ENCODE measurements at places on chromosomes 13 and 19.

DNA sequence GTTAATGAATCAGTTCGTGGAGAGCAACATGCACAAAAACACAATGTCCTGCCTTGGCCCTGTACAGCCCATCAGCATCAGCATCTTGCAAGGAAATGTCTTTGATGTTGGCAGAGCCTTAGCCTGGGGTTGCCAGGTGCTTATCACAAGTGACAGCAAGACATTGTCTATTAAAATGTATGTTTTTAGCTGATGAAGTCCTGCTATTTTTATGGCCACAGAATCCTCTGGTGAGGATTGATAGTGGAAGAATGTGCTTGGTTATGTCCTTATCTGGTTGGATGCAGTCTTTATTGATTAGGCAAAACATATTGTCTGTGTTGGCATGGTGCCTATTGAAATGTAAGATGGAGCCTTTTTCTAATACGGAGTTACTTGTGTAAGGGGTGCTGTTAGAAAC lies 1427.0 kb upstream of the MIR17HG start:
- no peak for DNase-seq

- no peak for DNase-seq
Measured at GRCh38 chr19:35247526-35248309, 1.1 kb upstream of the LSR start.

- no peak for DNase-seq
Measured at GRCh38 chr13:33870046-33870668, 52.2 kb downstream of the RFC3 start.

DNA sequence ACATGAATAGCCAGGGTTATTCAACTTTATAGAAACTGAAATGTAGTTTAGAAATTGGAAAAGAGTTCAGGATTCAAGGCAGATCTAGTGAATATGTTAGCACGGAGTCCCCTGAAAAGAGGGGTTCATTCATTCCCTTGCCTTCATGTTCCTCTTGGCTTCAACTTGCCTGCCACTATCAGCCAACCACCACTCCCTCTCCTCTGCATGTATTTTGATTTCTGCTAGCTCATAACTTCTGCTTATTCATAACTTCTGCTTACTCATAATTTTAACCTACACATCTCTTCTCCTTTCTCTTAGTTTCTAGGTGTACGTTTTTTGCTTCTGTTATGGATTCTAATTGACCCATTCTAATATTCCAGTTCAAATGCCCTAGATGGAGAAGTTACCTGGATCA lies 5.5 kb upstream of the SERTM1 start:
- DNase-seq, result no peak

GRCh38 chr19:18386543-18387271 lies 749 bp downstream of the GDF15 start:
- no peak for DNase-seq
